ENCODE measurements at places on chromosomes 4 and X.

GRCh38 chr4:181323061-181323460, 920.1 kb upstream of the TENM3 start:
- DNase-seq = no peak

DNA sequence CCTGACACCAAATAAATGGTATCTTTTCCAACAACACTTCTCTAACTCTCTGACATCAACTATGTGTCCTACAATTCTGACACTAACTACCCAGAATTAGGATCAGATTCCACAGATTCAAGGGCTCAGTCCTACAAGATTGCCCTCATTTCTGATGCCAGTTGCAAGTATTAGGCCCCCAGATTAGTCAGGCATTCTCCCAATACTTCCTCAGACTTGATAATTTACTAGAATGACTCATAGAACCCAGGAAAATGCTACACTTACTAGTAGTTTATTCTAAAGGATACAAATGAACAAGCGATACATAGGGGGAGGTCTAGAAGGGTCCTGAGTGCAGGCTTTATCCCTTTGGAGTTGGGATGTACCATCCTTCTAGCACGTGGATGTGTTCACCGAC, 8.5 kb downstream of the TIGD2 start:
- DNase-seq = peak; percentile 53

DNA sequence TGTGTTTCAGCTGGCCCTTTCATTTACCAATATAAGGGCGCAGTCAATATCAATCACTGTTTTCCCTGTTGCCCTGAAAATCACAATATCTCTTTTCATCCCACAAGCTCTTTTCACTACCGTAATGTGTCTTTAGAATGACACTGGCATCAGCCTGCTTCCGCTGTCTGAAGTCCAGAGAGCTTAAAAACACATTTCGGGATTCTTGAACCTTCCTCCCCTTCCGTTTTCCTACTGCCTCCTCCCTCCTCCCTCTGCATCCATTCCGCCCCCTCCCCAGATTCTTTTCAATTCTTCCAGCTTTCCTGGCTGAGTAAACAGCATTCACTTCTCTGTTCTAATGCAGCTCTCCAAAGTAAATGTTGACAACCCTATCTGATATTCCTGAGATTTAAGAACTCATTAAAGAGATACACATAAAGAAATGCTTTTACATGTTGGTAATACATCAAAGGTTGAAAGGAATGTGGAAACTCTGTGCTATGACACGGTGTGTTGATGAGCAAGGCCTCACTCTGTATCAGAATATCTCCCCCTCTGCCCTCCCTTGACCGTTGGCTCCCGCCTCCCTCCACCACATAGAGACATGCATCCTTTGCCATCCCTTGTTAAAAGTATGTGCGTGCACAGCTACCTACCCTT, 83.5 kb upstream of the SPRY1 start:
- no peak for DNase-seq

GRCh38 chr4:10116569-10117358, at the start of gene WDR1:
TSS of gene WDR1 (minus strand) at chr4:10116799. CDS start at chr4:10116666, 133 bp downstream.
- peak; percentile 94 for DNase-seq

DNA sequence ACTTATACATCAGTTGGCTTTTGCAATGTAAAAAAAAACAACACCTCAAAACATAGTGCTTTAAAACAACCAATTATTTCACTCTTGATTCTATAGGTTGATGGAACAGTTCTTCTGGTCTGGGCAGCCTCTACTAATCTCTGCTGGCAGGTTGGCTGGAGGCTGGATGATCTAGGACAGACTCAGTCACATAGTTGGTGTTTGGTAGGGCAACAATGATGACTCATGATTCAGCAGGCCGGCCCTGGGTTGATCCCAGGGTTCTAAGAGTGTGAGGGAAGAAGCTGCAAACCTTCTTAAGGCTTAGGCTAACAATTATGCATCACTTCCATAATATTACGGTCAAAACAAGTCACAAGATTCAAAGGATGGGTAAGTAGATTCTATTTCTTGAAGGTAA, 558.2 kb downstream of the ZNF674 start:
- no peak for DNase-seq

DNA sequence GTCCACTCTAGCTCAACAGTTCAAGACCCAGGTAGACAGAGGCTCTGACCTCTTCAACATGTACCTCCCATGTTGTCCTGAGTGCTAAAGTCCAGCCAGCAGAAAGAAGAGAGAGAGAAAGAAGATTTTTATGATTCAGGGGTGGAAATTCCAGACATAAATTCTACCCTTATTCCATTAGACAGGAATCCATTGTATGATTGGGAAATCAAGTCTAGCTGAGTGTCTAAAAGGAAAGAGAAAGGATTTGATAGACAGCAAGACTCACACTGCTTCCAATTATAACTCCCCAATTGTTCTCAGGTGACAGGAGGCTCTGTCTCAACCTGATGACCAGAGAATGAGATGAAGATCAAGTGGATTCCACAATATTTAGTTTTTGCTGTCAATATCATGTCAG, 27.9 kb upstream of the PGM2 start:
- DNase-seq = no peak

- DNase-seq = no peak
Observed at GRCh38 chr4:119059221-119059620, 76.4 kb upstream of the MYOZ2 start.

- DNase-seq = no peak
Observed at GRCh38 chr4:130125467-130125866, 1029.5 kb downstream of the C4orf33 start.

DNA sequence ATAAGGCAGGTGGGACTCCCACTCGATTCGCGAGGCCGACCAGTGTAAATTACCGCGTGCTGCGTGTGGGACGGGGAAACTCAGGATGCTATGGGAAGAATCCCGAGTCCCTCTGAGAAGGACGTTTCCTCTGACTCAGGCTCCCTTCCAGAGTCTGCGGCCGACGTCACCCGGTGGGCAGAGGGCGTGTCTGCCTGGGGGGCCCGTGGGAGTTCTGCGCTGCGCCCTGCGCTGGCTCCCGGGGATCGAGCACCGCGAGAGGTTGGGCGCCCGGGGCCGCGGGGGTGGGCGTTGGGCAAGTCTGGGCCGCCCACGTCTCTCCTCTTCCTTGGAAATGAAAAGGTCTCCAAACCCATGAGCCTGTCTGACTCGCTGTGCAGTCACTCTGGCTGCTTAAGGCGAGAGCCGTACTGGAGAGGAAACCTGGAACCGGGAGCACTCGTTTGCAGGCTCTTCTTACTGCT, 568 bp downstream of the NIPAL1 start:
- DNase-seq = peak; percentile 66

- DNase-seq = no peak
Observed at GRCh38 chrX:83501530-83501929, 6.6 kb upstream of the POU3F4 start.

- no peak for DNase-seq
Observed at GRCh38 chr4:145935253-145936141, 3.1 kb downstream of the ZNF827 start.

DNA sequence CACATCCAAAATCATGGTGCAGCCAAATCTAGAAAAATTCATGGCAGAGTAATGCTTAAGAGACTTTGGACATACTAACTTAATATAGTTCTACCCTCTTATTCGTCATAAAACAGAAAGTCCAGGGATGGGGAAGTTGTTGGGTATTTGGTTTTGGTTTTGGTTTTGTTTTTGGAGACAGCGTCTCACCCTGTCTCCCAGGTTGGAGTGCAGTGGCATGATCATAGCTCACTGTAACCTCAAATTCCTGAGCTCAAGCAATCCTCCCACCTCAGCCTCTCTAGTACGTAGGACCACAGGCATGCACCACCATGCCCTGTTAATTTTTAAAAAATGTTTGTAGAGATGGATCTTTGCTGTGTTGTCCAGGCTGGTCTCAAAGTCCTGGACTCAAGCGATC, 271.8 kb upstream of the TENM3 start:
- DNase-seq = no peak

- no peak for DNase-seq
Observed at GRCh38 chrX:70479922-70480659, 35.5 kb downstream of the DLG3 start.

DNA sequence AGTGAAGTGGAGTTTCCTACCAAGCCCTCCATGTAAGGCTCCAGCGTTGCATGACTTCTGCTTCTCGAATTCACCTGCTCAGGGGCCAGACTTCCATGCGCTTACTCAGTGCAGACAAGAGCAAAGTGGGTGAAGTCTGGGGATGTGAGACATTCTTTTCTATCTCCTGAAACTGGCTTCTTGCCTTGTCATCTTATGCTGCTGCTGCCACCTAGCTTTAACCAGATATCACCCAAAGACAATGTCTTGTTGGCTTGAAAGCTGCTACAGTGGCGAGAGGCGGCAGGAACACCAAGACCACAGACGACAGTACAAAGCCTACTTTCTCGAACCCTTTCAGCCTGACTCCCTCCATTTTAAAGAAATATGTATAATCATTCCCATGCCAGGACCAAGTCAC, 103.6 kb upstream of the ADGRG2 start:
- peak; percentile 1 for DNase-seq

DNA sequence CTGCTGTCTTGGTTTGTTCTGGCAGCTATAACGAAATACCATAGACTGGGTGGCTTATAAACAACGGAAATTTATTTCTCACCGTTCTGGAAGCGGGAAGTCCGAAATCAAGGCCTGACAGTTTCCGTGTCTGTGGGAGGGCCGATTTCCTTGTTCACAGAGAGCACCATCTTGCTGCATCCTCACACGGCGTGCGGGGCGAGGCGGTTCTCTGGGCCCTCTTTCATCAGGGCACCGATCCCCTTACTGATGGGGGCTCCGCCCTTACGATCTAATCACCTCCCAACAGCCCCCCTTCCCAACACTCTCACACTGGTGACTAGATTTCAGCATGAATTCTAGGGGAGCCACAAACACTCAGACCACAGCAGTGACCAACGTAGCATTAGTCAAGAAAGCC, 578.3 kb upstream of the FAT1 start:
- no peak for DNase-seq

- DNase-seq = peak; percentile 32
Observed at GRCh38 chr4:183995570-183995969, 90.5 kb downstream of the STOX2 start.

GRCh38 chrX:72238183-72238582, 644 bp downstream of the ERCC6L start:
- DNase-seq = no peak

All from IMR-90 (cell line).